ENCODE measurements at places on chromosomes 7 and 10. TPM values are rescaled to one million over a fixed set of nuclear protein-coding genes. Genes with fewer than 3 reads are reported as not detected.

Gene SPDYE18
- total RNA-seq: not detected

DNA sequence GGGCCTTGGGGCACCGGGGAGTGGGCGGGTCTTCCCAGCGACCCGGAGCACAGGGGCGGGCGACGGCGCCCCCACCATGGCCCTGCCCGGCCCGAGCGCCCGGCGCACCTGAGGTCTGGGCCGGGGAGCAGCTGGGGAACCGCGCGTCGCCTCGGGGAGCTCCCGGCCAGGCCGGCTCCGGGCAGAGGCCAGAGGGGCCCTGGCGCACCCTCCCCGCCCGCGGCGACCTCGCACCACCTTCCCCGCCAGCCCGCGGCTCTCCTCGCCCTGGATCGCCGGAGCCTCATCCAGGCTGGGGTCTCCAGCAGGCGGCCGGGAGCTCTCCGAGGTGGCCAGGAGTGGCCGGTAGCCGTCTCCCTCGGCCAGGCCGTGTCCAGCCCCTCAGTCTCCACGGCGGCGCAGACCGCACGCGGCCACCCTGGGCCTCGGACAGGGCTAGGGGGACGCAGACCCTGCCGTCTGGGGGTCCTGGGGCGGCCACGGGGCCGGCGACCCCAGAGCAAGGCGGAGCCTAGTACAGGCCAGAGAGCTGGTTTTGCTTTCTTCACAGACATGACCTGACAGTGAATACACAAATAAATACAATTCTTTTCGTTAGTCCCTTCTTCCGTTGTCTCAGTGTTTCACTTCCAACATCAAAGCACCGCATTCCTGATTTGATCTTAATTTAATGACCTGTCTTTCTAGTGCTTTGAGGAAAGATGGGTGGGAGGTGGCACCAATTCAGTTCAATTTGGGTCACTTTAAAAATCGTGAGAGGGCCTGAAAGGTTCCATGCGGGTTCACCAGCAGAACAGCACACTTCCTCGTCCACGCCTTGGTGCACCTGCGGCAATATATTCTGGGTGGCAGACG lies 356.9 kb downstream of the DNAJB6 start:
- ATAC-seq: no peak

- no peak for ATAC-seq
Measured at GRCh38 chr10:1240341-1240775, 184.2 kb downstream of the WDR37 start.

DNA sequence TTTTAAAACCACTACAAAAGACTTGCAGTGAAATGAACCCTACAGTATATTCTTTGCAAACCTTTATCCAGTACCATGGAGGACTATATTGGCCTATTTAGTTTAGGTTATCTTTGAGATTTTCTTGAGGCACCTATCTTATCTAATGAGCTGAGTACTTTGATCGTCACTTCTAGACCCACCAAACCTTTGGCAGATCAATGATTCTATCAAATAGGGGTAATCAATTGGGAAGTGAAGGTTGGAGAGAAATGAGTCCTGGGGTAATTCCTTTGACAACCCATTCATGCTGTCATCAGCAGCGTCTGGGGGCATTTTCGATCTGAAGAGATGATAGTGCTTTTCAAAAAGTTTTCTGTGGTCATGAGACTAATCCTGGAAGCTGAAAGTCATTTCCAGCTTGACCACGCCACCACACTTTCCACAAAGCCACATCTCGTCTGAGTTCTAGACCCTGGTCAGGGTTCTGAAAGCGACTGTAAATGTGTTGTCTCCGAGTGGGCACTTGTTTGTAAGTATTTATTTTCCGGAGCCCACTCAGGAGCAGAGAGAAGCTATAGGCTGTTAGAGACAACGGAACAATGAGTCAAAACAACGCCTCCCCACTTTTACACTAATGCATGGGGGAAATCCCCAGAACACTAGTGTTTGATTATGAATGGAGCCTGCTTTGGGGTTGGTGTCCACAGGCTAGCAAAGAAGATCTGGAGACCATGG lies 4.8 kb downstream of the EGR2 start:
- ATAC-seq: peak; percentile 75

Data from activated T-helper 17 cell treated with anti-CD3 and anti-CD28 coated beads, Interleukin-2, amount 50 U/mL, for 72 hours (primary cell).